NCI-H2029 (cell line): ENCODE measurements at places on chromosomes 2 and 18.

DNA sequence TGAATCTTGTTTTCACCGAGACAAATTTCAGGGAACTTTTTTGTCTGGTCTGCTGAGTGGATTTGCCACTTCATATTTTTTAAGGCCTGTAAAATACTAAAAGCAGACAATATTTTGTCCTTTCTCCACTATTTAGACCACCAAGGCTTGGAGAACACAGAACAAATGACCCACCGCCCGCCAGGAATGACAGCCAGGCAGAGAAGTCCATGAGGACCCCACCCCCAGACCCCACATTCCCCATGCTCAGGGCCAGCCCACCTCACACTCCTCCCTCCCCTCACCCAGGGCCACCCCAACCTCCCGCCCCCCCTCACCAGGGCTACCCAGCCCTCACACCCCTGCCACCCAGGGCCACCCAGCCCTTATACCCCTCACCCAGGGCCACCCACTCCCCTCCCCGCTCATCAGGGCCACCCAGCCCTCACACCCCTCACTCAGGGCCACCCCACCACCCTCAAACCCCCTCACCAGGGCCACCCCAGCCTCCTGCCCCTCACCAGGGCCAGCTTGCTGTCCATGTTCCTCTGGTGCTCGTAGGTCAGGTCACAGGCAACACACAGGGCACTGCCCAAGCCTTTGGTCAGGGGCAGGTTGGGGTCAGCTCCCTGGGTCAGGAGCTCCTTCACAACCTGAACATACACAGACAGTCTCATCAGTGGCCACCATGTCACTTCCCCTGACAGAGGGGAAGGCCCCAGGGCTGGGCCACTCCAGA, 50.6 kb downstream of the ANKMY1 start:
- DNase-seq, result no peak

- no peak for DNase-seq
Observed at GRCh38 chr2:49021271-49021670, 133.0 kb downstream of the FSHR start.

GRCh38 chr2:234565842-234566619, 69.2 kb upstream of the ARL4C start:
- DNase-seq, result no peak

DNA sequence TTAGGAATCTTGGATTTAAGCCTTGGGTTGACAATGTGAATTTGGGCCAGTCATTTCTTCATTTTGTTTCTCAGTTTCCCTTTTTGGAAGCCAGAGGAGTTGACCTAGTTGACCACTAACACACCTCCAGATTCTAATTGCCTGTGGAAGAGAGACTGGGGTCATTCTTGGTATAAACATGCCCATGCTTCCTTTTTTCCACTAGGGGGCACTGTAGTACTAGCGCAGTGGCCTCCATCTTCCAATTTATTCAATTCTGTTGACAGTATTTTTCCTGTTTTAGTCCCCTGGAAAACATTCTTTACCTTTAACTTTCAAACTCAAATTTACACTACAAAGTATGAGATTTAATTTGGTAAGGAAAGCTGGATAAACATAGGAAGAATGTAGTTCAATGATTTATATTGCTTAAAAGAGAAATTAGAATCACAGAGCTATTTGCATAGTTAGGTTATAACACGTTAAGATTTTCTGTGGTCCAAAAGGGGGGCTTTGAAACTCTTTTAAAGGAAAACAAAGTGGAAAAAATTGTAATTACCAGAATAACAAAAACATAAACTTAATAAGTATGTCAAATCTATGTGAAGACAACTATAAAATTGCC, 57.5 kb upstream of the AGPS start:
- DNase-seq, result peak; percentile 44

- no peak for DNase-seq
Observed at GRCh38 chr2:105828558-105828957, 83.8 kb downstream of the NCK2 start.

GRCh38 chr2:108925735-108926134, 63.3 kb downstream of the EDAR start:
- no peak for DNase-seq

DNA sequence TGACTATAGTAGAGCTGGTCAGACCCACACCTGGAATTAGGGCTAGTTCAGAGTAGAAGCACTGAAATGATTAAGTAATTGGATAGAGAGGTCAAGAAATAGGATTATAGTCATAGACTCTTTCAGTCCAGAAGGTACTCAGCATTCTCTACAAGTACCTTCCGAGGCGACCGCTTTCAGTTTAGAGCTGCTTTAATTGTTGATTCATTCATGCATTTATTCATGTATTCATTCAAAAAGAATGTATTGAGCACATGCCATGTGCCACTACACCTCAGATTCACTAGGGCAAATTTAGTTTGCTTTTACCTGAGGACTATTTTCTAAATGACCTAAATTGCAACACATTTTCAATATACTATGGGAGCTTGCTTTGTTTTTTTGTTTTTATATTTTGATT, 48.7 kb downstream of the CRIM1 start:
- DNase-seq, result no peak

GRCh38 chr2:37771600-37772088, 100.2 kb upstream of the CDC42EP3 start:
- no peak for DNase-seq

DNA sequence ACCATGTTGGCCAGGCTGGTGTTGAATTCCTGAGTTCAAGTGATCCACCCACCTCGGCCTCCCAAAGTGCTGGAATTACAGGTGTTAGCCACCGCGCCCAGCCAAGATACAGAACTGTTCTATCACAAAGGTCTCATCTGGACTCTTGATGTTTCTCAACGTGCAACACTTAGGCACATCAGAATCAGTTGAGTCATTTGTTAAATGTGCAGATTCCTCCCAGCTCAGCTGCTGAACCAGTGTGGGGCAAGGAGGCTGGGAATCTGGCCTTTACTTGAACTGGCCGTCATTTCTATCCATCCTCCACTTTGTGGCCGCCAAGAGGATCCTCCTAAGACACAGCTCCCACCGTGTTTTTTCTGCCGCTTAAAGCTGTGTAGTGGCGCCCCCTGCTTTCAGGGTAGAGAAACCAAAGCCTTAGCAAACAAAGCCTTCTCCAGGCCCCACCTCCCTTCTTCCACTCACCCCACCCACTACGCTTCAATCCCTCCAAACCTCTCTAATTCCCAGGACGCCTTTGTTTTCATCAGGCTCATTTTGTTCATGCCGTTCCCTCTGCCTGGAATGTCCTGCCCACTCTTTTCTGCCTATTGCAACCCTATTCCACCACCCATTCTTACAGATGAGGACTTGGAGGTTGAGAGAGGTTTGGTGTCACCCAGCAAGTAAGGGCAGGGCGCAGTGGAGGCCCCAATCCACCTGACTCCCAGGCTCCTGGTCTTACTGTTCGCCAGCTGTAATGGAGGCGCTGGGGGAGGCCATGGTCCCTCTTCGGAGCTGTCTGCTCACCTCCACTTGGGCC, 776 bp upstream of the SPEG start:
- DNase-seq, result peak; percentile 8

- no peak for DNase-seq
Observed at GRCh38 chr18:2656981-2657512, 1.5 kb downstream of the SMCHD1 start.

DNA sequence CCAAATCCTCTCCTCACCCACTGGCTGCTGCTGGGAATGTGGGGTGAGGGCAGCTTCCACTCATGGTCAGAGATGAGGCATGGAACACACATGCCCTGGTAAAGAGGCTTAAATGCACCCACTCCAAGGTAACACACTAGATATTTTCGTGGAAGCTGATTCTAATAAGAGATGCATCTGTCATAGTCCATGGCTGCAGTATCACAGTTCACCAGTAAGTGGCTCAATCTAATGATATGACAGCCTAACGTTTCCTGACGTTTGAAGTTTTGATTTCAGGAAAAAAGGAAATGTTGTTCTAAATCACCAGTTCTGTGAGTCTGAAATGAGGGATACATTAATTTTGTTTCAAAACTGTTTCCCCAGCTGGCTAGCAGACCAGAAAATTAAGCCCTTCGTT, 38.2 kb downstream of the LCT start:
- DNase-seq, result no peak

DNA sequence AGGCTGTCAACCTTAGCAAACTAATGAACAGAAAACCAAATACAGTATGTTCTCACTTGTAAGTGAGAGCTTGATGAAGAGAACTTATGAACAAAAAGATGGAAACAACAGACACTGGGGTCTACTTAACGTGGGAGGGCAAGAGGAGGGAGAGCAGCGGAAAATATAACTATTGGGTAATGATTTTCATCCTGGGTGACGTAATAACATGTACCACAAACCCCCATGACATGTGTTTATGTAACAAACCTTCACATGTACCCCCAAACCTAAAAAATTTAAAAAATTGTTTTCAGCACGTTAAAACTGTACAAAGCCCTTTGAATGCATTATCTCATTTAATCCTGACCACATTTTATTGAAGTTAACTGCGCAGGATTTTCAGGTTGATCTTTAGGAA, 64.9 kb upstream of the RBMS1 start:
- DNase-seq, result no peak

- DNase-seq, result no peak
Observed at GRCh38 chr2:234823877-234824376, 127.9 kb upstream of the SH3BP4 start.

- no peak for DNase-seq
Observed at GRCh38 chr18:23626451-23627279, 36.0 kb downstream of the ANKRD29 start.

DNA sequence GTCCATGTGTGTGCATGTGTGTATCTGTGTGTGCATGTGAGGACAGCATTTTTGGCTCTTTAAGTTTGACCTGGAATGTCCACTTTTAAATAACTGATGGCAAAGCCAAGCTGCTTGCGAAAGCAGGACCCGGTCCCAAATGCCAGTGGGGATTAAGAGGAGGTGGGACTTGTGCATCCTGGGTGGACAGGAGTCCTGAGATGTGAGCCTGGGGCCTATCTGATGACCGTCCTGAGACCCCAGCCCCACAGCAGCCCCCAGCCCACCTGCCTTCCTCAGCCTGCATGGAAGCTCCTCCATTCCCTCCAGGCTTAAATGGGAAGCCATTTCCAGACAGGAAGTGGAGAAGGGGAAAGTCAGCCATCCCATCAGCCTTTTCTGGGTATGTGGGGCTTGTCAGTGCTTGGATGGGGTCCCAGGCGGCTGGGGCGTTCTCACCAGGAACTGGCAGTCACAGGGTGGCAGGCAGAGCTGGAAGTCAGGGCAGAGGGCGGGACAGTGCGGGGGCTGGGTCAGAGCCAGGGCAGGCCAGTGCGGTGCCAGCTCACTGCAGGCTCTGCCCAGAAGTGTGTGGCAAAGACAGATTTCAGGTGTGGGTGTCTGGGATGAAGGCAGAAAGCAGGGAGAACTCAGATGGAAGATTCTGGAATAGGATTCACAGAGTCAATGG, 117.8 kb downstream of the ACKR3 start:
- DNase-seq, result no peak

GRCh38 chr2:88451811-88452564, 505 bp downstream of the FOXI3 start:
- no peak for DNase-seq

- no peak for DNase-seq
Observed at GRCh38 chr18:79318142-79318673, 77.5 kb upstream of the NFATC1 start.

DNA sequence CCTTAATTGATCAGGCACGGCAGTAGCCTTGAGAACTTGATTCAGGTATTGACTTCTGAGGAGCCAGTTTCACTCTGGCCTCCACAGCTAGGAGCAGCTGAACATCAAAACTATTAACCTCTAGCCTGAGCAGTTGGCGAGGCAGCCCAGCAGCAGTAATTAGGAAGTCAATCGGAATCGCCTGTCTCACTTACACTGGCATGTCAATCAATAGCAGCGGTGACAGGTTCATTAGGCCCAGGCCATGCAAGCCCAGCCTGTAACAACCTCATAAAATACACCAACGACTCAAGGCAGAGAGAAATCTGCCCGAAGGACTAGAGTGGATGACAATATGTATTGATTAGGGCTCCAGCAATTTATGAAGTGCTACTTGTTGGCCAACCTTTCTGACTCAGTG, 255.4 kb upstream of the SKOR2 start:
- DNase-seq, result no peak

DNA sequence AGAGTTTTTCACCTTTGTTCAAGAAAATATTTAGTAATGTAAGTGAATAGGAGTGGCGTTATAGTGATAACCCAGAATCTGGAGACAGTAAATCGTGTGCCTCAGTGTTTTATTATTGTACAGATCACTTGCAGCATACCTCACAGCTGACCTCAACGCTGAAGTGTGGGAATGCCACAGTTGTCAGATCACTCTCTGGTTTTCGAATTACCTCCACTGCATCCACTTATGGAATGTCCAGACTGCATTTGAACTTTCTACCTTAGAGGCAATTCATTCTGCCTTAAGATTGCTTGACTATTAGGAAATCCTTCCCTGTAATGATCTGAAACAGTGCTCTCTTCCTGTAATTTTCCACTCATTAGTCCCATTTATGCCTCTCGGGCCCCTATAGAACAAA, 164.5 kb upstream of the ALPP start:
- DNase-seq, result no peak

- no peak for DNase-seq
Observed at GRCh38 chr2:179636995-179637394, 224.4 kb downstream of the ZNF385B start.

- DNase-seq, result no peak
Observed at GRCh38 chr18:63440219-63440618, 17.9 kb upstream of the VPS4B start.

DNA sequence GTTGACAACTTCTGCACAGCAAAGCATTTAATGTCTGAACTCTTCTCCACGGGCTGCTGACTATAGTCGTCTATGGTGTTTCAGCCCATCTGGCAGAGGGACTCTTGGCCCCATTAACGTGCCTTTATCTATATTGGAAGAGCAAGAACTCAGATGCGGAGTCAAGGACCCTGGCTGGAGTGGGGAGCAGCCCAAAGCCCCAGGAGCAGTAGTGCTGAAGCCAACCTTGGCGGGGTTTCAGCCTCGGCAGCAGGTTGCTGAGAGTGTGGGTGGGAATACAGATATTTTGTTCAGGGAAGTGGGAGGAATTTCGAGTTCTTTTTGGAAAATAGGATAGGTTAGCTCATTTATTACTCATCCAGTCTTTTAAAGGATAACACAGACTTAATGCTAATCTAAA, 34.2 kb downstream of the TMEM17 start:
- DNase-seq, result peak; percentile 43

DNA sequence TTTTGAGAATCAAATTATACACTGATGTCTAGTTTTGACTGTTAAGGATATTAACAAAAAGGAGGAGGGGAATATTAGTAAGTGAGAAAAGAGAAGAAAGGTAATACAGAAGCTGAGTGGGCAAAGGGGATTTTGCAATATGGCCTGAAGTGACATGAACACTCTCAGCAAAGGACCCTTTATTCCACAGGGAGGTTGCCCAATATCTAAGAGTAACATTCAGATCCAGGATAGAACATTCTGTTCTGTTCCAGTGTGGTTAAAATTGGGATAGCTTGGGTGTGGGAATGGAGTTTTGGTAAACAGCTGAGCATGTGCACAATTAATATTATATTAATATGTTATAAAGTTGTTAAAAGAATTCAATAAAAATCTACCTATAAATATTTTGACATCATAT, 120.1 kb downstream of the ZNF385B start:
- no peak for DNase-seq
